Left ventricle myocardium superior (tissue), 1 donor: ENCODE measurements at places on chromosomes 7 and 10. TPM values are rescaled to one million over a fixed set of nuclear protein-coding genes. Genes with fewer than 3 reads are reported as not detected.

- DNase-seq = peak; percentile 67
These were observed 187.6 kb upstream of the KLF14 start for GRCh38 chr7:130921391-130922180.

DNA sequence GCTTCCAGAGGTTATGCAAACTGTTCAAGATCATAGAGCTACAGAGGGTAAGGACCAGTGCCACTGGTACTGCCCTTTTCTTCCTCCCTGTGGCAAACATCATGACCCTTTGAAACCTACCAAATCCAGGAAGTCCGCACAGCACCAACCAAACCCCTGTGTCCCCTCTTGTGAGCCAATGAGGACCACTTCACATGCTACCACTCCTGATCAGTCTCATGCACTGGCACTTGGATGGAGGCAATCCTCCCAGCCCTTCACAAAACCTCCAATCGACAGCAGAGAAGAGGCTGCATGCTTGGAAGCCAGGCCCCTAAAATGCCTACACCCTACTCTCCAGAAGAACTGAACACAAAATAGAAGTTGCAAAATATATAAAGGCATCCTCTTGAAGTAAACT is 248.0 kb downstream of the TNS3 start:
- DNase-seq = no peak

- no peak for DNase-seq
These were observed 11.8 kb upstream of the ZMIZ2 start for GRCh38 chr7:44736896-44737295.

- no peak for DNase-seq
These were observed 1.5 kb downstream of the CARD11 start for GRCh38 chr7:3041986-3042675.

DNA sequence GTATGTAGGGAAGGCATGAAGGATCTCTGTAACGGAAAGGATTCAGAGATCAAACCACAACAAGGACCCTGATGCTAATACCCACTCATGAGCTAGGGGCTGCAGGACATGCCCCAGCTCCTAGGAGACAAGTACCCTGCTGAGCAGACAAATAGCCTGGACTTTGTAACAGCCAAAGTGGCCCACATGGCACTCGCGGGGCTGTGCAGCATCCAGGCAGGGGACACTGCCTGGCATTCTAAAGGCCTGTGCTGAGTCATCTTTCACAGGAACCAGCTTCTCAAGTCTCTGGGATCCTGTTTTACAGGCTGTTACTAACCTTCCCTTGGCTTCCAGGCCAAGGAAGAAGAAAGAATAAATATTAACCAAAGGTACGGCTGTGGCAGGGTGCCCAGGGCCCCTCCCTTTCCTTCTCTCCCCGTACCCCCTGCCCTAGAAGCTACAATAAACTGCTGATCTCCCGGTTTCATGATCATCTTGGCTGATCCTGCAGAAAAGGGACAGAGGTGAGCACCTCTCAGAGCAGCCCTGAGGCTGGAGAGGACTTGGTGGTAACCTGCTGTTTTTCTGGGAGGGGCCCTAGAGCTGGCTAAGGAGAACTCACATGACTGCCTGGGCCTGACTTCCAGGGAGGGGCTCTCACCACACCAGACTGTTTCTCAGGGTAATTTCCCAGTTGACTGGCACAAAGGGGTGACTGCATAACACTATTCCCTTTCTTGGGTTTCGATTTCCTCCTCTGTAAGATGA is 4.2 kb upstream of the RPEL1 start:
- DNase-seq = no peak

GRCh38 chr10:62915158-62915557 is 99.0 kb upstream of the EGR2 start:
- DNase-seq = no peak

- no peak for DNase-seq
These were observed 558.8 kb upstream of the GALNT17 start for GRCh38 chr7:70573071-70573661.

DNA sequence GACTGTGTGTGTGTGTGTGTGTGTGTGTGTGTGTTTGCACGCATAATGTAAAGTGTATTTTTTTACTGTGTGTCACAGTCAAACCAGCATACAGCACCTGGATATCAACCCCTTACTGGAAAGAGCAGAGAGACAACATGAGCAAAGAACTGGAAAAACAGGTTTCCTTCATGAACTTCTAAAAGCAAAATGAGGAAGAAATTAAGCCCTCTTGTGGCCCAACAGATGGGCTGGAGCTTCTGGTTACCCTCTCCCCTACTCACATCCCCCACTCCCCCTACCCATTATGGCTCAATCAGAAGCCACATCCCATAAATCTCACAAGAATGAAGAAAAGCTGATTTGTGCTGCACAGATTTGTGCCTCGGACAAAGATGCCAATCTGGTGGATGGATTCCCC is 36.2 kb downstream of the PDE1C start:
- DNase-seq = no peak

- DNase-seq = no peak
These were observed 10.6 kb downstream of the LRIT2 start for GRCh38 chr10:84214612-84215235.

DNA sequence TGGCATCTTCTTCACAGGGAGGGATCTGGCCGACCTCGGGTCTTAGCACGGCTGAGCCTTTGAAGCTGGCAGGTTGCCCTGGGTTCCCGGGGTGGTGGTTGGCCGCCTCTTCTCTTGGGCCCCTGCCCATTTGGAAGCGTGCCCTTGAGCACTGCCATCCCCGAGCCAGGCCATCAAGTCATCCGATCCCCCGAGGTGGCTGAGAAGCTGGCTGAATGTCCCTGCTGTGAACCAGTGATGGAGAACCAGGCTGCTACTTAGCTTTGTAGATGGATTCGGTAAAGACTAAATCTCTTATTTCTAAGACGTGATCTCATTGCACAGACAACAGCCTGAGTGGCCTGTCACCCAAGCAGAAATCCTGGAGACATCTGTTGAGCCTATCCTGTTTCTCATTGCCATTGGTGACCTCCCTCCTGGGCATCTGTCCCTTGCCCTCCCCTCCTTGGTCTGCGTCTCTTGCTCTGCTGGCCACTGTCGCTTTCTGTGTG is 74.3 kb downstream of the GRK5 start:
- peak; percentile 92 for DNase-seq

- DNase-seq = no peak
These were observed 595.9 kb downstream of the KCNMA1 start for GRCh38 chr10:77041636-77042258.

DNA sequence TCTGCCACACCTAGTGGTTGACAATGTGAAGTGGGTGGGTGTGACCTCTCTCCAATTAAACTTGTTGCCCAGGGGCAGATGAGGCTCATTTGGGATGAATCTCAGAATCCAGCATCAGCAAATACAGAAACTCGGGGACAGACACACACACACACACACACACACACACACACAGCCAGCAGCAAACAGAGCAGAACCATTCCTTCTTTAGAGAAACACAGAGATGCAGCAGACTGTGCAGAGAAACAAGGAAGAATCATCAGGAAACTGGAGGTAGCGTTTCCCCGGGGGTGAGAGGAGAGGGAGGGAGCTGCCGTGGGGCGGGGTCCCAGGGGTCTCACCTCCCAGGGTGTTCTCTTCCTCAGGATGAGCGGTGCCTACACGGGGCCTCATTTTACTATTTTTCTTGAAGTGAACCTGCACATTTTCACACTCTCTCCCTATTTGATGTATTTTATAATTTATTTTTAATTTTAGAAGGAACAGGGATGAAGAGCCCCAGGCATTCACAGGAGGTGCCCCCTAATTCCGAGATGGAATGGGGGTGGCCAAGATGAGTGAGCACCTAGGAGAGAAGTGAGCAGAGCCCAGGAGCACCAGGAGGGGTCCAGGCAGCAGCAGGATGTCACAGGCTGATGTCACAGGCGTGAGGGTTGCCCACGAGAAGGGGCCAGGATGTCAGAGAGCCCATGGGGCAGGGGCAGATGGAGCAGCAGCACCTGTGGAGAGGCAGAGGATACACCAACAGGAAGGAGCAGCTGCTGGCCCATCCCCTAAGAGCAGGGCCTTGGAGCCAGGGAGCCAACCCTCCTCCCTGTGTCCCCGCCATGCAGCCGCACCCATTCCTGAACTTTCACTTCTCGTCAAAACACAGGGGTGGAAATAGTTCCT is 85.3 kb upstream of the PPP2R2D start:
- DNase-seq = no peak

- no peak for DNase-seq
These were observed 28.7 kb downstream of the NUP42 start for GRCh38 chr7:23210506-23210905.

DNA sequence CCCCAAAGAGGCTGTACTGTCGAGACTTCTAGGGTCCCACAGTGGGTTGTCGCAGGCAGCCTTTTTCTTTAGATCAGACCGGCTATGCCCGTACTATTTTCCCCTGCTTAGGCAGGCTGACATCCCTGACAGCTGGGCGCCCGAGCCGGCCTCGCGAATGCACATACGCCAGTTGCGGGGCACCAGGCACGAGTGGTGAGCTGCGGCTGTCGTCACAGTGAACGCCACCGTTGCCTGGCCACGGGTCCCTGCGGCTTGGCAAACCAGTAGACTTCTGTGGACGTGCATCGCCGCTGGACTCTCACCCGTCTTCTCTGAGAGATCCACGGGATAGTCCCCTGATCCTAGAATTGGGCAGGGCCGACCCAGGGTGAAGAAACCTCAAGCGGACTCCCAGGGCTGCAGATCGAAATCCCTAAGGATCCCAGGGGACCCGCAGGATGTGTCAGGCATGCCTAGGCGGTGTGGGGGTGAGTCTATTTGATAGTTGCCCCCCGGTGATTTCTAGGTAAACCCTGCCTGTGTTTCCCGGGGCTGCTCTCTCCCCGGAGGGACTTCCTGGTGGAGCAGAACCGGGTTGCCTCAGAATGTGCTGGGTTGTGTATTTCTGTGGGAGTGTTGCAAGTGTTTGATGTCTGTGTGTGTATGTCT is 33.0 kb upstream of the ZNF273 start:
- no peak for DNase-seq

GRCh38 chr7:1697499-1698125 is 27.5 kb downstream of the ELFN1 start:
- DNase-seq = peak; percentile 18

DNA sequence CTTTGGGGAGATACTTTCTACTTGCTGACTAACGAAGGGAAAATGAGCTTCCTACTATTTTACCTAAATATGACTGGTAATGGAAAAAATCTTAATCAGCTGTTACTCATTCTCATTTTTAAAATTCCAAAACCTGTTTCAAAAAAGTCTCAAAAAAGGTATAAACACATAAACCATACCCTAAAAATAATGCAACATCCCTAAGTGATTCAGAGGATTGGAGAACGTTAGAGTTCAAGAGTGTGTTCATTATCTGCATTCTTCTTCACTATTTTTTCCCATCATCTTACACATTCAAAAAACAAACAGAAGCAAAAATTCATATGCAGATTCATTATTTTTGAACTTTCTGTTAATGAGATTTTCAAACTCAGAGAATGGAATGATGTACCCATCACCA is 150.4 kb upstream of the GNAI1 start:
- DNase-seq = no peak

GRCh38 chr10:84406561-84406960 is 78.2 kb downstream of the CCSER2 start:
- DNase-seq = no peak

GRCh38 chr10:44386546-44387052 is 1.7 kb upstream of the CXCL12 start:
- DNase-seq = peak; percentile 87

DNA sequence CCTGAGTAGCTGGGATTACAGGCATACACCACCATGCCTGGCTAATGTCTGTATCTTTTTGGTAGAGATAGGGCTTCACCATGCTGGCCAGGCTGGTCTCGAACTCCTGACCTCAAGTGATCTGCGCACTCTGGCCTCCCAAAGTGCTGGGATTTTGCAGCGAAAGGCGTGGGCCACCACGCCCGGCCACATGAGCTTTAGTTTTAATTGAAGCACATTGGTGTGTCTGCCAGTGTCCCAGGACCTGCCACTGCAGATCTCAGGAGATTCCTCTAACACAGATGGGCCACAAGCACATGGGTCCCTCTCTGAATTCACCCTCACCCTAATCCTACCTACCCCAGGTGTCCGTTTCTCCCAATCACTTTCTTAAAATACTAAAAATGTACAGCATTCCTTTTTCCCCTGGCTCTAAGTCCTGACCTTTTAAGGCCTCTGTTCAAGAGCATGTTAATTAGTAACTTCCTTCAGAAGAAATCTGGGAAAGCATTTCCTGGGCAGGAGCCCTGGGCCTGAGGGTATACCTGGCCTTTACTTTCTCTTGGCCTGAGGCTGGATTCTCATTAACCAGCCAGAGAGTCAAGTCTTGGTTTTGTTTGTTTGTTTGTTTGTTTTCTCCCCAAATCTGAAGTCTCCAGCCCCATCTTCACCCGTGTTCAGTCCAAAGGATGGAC is 82.6 kb downstream of the PRPF18 start:
- DNase-seq = no peak

- DNase-seq = no peak
These were observed 173.4 kb upstream of the NRP1 start for GRCh38 chr10:33507662-33508425.

DNA sequence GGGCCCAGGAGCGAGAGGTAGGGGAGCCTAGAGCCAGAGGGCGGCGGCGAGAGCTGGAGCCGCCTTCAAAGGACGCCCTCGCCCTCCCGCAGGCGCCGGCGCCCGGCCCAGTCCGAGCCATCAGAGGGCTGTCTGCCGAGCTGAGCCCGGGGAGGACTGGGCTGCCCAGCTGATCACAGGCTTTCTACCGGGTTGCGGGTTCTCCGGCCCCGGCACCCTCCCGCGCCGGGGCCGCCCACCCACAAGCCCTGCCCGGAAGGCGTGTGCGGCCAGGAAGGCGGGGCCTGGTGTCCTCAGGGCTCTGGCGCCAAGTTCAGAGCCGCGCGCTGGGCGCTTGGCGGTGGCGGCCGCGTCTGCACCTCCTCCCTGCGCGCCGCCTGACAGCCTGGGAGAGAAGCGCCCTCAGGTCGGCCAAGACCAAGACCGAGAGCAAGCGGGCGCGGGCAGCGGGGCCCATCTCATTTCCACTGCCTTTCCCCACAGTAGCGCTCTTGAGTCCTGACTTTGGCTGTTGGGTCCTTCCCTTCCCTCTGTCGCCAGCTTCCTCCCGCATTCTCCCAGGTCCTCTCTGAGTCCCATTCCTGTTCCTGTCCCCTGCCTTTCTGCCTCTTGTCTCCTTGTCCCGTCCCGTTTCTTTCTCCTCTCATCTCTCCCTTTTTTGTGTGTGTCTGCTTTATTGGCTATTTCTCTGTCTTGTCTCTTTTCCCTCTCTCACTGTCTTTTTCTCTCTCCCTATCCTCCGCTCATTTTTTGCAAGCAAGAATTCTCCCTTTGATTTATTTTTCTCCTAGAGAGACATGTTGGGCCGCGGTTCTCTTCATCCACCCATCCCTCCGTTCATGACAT is 60.6 kb upstream of the MSMB start:
- peak; percentile 82 for DNase-seq

Gene SLC39A12
- not detected for total RNA-seq

Gene RRP12
- total RNA-seq = 11.6 TPM

Gene CTNNA3
- total RNA-seq = 130 TPM

Gene C10orf67
- total RNA-seq = 0.62 TPM

Gene TMEM273
- total RNA-seq = 17.6 TPM

Gene PHKG1
- 30.4 TPM for total RNA-seq

Gene SEMA3D
- total RNA-seq = 0.94 TPM

Gene ANKRD61
- 0.20 TPM for total RNA-seq

Gene CALCR
- total RNA-seq = not detected

Gene TACR2
- not detected for total RNA-seq

Gene C10orf105
- 0.07 TPM for total RNA-seq

Gene PNLIPRP1
- total RNA-seq = not detected

Gene SPACDR
- total RNA-seq = 0.32 TPM
